ENCODE measurements at places on chromosomes 5 and 9. TPM values are rescaled to one million over a fixed set of nuclear protein-coding genes. Genes with fewer than 3 reads are reported as not detected.

The CCDC192 gene
- not detected for total RNA-seq

The DMRTA1 gene
- total RNA-seq, result 1.7 TPM

The MAML1 gene
- total RNA-seq, result 34.5 TPM

The PCDHA1 gene
- total RNA-seq, result not detected

The STK10 gene
- 29.9 TPM for total RNA-seq

The SLC35D2 gene
- total RNA-seq, result 27.2 TPM

The PCDHGA10 gene
- 5.7 TPM for total RNA-seq

The TAF7 gene
- 97.1 TPM for total RNA-seq

The ADGRD2 gene
- not detected for total RNA-seq

The KIAA1958 gene
- 24.0 TPM for total RNA-seq

- no peaks in the 10 kb centered on the region for H3K27me3 ChIP-seq
- DNase-seq, result no peak
- H3K4me1 ChIP-seq, result peaks cover 6% of the 10 kb centered on the region
- H3K4me3 ChIP-seq, result peak overlapping the region; percentile 91
Observed at GRCh38 chr5:137753691-137754187, 424 bp downstream of the HNRNPA0 start.

- H3K27me3 ChIP-seq, result no peaks in the 10 kb centered on the region
- H3K36me3 ChIP-seq, result no peaks in the 10 kb centered on the region
- no peak overlapping the region for H3K4me3 ChIP-seq
- no peak for DNase-seq
- no peaks in the 10 kb centered on the region for H3K4me1 ChIP-seq
Observed at GRCh38 chr9:114521846-114522245, 16.6 kb upstream of the WHRN start.

- no peaks in the 10 kb centered on the region for H3K36me3 ChIP-seq
- no peaks in the 10 kb centered on the region for H3K27me3 ChIP-seq
- H3K4me1 ChIP-seq, result no peaks in the 10 kb centered on the region
- H3K27ac ChIP-seq, result no peak overlapping the region
- H3K4me3 ChIP-seq, result no peak overlapping the region
- peak; percentile 0 for DNase-seq
Observed at GRCh38 chr5:20157089-20157488, 169.1 kb upstream of the CDH18 start.

DNA sequence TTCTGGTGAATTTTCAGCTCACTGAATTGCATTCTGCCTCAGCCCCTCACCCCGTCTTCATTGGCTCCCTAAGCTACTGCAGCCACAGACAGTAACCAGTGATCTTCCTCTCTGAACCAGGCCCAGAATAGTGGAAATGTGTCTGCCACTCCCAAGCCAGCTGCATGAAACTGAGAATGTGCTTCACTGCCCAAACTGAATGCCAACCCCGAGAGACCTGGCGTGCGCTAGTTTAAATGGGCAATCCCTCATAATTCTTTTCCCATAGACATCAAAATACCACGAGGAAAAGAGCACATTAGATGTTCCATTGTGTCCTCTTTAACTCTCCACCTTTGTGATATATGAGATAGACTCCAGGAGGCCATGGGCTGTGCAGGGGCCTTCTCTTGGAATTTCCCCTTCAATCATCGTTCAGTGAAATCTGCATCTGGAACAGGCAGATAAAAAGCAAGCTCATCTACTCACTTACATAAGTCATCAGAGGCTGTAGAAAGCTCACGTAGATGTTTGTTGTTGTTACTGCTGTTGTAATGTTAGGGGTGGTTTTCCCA is 320.2 kb downstream of the NFIB start:
- H3K27me3 ChIP-seq, result no peaks in the 10 kb centered on the region
- no peaks in the 10 kb centered on the region for H3K4me1 ChIP-seq
- no peaks in the 10 kb centered on the region for H3K36me3 ChIP-seq
- no peak overlapping the region for H3K4me3 ChIP-seq

GRCh38 chr9:100466171-100466828 is 6.6 kb upstream of the TMEFF1 start:
- H3K27ac ChIP-seq, result no peak overlapping the region
- H3K4me1 ChIP-seq, result no peaks in the 10 kb centered on the region
- H3K36me3 ChIP-seq, result no peaks in the 10 kb centered on the region
- DNase-seq, result no peak

GRCh38 chr5:138985256-138985655 is 110.1 kb upstream of the LRRTM2 start:
- no peaks in the 10 kb centered on the region for H3K4me1 ChIP-seq
- DNase-seq, result no peak
- no peaks in the 10 kb centered on the region for H3K36me3 ChIP-seq
- H3K4me3 ChIP-seq, result no peak overlapping the region
- H3K27me3 ChIP-seq, result no peaks in the 10 kb centered on the region

- H3K4me1 ChIP-seq, result no peaks in the 10 kb centered on the region
- H3K27ac ChIP-seq, result no peak overlapping the region
- H3K27me3 ChIP-seq, result no peaks in the 10 kb centered on the region
- H3K4me3 ChIP-seq, result no peak overlapping the region
- no peaks in the 10 kb centered on the region for H3K36me3 ChIP-seq
Observed at GRCh38 chr9:31103836-31104235, 1280.6 kb upstream of the ACO1 start.

DNA sequence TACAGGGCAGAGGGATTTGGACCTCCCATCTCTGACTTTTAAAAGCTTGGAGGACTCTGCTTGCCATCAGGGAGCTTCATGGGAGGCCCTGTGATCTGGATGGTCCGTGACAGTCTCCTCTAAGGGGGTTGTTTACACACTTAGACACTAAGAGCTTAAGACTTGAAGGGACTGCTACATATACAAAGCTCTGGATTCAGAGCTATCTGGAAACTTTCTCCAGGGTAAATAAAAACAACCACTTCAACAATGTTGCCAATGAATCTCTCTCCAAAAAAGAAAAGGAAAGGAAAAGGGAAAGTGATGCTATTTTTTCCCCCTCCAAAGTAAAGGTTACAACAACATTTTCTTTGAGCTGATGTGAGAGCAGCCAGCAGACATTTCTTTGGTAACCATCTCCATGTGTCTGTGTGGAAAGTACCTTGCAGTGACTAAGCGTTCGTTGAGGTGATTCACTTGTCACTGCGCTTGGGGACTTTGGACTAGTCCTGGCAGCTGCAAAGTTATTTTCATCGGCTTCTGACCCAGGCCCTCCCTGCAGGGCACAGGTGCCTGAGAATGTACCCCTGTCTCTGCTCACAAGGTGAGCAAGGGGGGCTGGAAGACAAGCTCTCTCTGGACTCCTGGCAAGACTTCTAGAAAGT is 262.1 kb upstream of the KLF4 start:
- H3K4me1 ChIP-seq, result peaks cover 26% of the 10 kb centered on the region
- peak overlapping the region; percentile 54 for H3K27ac ChIP-seq
- no peaks in the 10 kb centered on the region for H3K36me3 ChIP-seq
- H3K4me3 ChIP-seq, result no peak overlapping the region
- no peak for DNase-seq

GRCh38 chr9:16521868-16522411 is 348.5 kb downstream of the BNC2 start:
- H3K27ac ChIP-seq, result peak overlapping the region; percentile 33
- H3K27me3 ChIP-seq, result no peaks in the 10 kb centered on the region
- no peaks in the 10 kb centered on the region for H3K36me3 ChIP-seq
- peaks cover 8% of the 10 kb centered on the region for H3K4me1 ChIP-seq
- DNase-seq, result peak; percentile 98

GRCh38 chr5:143037071-143037470 is 266.9 kb downstream of the ARHGAP26 start:
- H3K27me3 ChIP-seq, result no peaks in the 10 kb centered on the region
- no peak overlapping the region for H3K4me3 ChIP-seq
- DNase-seq, result peak; percentile 31
- no peaks in the 10 kb centered on the region for H3K4me1 ChIP-seq
- no peaks in the 10 kb centered on the region for H3K36me3 ChIP-seq
- no peak overlapping the region for H3K27ac ChIP-seq

- H3K27me3 ChIP-seq, result no peaks in the 10 kb centered on the region
- no peak overlapping the region for H3K4me3 ChIP-seq
- no peak overlapping the region for H3K27ac ChIP-seq
- H3K36me3 ChIP-seq, result no peaks in the 10 kb centered on the region
- H3K4me1 ChIP-seq, result no peaks in the 10 kb centered on the region
- no peak for DNase-seq
Observed at GRCh38 chr5:89583534-89583933, 700.5 kb upstream of the MEF2C start.

DNA sequence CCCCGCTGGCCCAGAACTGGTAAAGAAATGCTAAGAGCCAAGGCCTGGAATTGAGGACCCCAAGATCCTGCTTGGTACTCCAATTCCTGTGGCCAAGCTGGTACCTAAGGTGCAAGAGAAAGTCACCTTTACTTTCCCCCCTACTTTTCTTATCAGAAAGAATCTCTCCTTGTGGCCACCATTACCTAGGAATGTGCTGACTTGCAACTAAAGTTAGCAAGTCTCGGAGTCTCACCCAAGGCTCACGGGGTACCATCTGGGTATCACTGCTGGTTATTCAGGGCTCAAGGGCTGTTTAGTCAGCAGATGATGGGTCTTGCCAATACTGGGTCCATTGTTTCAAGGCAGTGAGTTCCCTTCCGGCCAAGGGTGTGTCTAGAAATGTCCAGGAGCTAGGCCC is 270.2 kb downstream of the KDM4C start:
- H3K27me3 ChIP-seq, result no peaks in the 10 kb centered on the region
- no peak overlapping the region for H3K4me3 ChIP-seq
- DNase-seq, result no peak
- H3K27ac ChIP-seq, result no peak overlapping the region

GRCh38 chr5:19322716-19323485 is 665.1 kb downstream of the CDH18 start:
- H3K27ac ChIP-seq, result no peak overlapping the region
- no peaks in the 10 kb centered on the region for H3K27me3 ChIP-seq
- no peaks in the 10 kb centered on the region for H3K36me3 ChIP-seq
- DNase-seq, result no peak

DNA sequence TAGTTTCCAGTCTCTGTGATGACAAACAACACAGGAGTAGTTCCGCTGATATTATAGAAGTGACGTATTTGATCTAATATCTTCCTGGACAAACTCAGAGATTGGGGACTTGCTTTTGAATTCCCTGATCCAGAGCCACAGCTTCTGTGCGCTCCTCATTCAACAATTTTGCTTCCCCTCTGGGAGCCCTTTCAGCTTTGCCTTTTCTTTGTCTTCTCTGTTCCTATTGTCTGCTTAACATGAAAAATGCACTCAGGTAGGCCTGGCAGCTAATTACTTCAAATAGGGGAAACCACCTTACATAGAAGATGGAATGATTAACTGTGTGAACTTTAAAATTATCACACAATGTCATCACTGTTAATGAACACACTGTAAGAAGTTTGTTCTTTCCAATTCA is 192.9 kb downstream of the EPB41L4A start:
- H3K4me1 ChIP-seq, result peaks cover 2% of the 10 kb centered on the region
- no peak overlapping the region for H3K4me3 ChIP-seq
- no peak for DNase-seq
- H3K36me3 ChIP-seq, result no peaks in the 10 kb centered on the region
- no peak overlapping the region for H3K27ac ChIP-seq
- H3K27me3 ChIP-seq, result no peaks in the 10 kb centered on the region

DNA sequence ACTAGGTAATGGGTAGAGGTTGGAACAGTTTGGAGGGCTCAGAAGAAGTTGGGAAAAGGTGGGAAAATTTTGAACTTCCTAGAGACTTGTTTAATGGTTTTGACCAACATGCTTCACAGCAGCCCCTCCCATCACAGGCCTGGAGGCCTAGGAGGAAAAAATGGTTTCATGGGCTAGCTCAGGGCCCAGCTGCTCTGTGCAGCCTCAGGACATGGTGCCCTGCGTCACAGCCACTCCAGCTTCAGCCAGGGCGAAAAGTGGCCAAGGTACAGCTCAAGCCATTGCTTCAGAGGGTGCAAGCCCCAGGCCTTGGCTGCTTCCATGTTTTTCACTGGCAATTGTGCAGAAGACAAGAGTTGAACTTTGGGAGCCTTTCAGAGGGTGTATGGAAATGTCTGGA is 453.7 kb downstream of the LRRC70 start:
- no peak for DNase-seq
- H3K4me3 ChIP-seq, result no peak overlapping the region
- no peak overlapping the region for H3K27ac ChIP-seq
- H3K36me3 ChIP-seq, result no peaks in the 10 kb centered on the region

- H3K36me3 ChIP-seq, result peaks cover 2% of the 10 kb centered on the region
- no peak for DNase-seq
- H3K4me1 ChIP-seq, result peaks cover 10% of the 10 kb centered on the region
- no peak overlapping the region for H3K4me3 ChIP-seq
- peak overlapping the region; percentile 96 for H3K27ac ChIP-seq
- H3K27me3 ChIP-seq, result no peaks in the 10 kb centered on the region
Observed at GRCh38 chr5:61626639-61627282, 294.7 kb downstream of the ZSWIM6 start.

DNA sequence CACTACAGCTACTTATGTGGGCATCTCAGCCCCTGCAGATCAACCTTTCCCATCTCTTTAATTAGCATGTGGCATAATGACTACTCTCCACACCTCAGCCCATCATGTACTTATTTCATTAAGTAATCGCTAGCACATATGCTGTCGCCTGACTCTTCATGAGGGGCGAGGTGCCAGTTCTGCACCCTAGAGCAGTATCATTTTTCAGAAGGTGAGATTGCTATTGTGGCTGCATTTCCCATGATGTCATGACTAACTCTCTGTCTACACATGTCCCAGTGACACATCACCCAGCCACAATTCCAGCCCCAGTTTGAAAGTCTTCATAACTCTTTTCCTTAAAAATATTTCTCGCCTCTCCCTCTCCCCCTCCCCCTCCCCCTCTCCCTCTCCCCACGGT is 7.6 kb upstream of the F2RL1 start:
- no peaks in the 10 kb centered on the region for H3K36me3 ChIP-seq
- H3K4me1 ChIP-seq, result no peaks in the 10 kb centered on the region
- H3K27ac ChIP-seq, result no peak overlapping the region

- no peaks in the 10 kb centered on the region for H3K36me3 ChIP-seq
- no peaks in the 10 kb centered on the region for H3K27me3 ChIP-seq
- H3K4me1 ChIP-seq, result no peaks in the 10 kb centered on the region
- H3K4me3 ChIP-seq, result no peak overlapping the region
- no peak for DNase-seq
Observed at GRCh38 chr9:134314039-134314949, 12.0 kb upstream of the RXRA start.

GRCh38 chr9:20135119-20135697 is 346.4 kb upstream of the SLC24A2 start:
- H3K36me3 ChIP-seq, result no peaks in the 10 kb centered on the region
- no peak overlapping the region for H3K27ac ChIP-seq
- no peak for DNase-seq
- no peaks in the 10 kb centered on the region for H3K4me1 ChIP-seq
- H3K4me3 ChIP-seq, result no peak overlapping the region

- H3K4me3 ChIP-seq, result no peak overlapping the region
- H3K4me1 ChIP-seq, result no peaks in the 10 kb centered on the region
- DNase-seq, result no peak
- H3K27me3 ChIP-seq, result no peaks in the 10 kb centered on the region
Observed at GRCh38 chr5:122985006-122985700, 51.4 kb downstream of the PPIC start.

- H3K4me3 ChIP-seq, result no peak overlapping the region
- no peak overlapping the region for H3K27ac ChIP-seq
- no peak for DNase-seq
- no peaks in the 10 kb centered on the region for H3K27me3 ChIP-seq
Observed at GRCh38 chr5:179325296-179326031, 19.8 kb downstream of the ADAMTS2 start.

- no peaks in the 10 kb centered on the region for H3K4me1 ChIP-seq
- no peaks in the 10 kb centered on the region for H3K36me3 ChIP-seq
- H3K27me3 ChIP-seq, result peaks cover 4% of the 10 kb centered on the region
- no peak for DNase-seq
- no peak overlapping the region for H3K4me3 ChIP-seq
Observed at GRCh38 chr5:176714067-176714466, 66.8 kb downstream of the TSPAN17 start.

Measured in lung (tissue), 17 donors.